Activated naive CD8-positive, alpha-beta T cell treated with anti-CD3 and anti-CD28 coated beads, Interleukin-2, amount 10 ng/mL, durations not matched to agents 7 days and 5 days (primary cell): ENCODE measurements at places on chromosomes 12 and 14.

DNA sequence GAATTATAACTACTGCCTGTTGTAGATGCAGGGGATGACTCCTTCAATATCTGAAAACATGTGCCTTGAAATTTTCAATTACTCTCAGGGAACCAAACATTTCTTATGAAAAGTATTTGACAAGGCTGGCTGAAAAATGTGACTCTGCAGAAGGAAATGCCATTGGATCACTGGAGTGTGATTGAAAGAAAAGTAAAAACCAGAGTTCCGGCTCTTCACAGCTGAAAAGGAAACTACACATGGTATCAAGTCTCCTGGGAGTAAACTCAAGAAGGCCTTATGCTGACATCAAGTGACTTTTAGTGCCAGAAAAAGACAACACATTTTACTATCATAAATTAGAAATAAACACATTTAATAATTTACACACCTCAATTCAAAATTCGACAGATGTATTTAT, 693.0 kb downstream of the LRFN5 start:
- no peak for DNase-seq

DNA sequence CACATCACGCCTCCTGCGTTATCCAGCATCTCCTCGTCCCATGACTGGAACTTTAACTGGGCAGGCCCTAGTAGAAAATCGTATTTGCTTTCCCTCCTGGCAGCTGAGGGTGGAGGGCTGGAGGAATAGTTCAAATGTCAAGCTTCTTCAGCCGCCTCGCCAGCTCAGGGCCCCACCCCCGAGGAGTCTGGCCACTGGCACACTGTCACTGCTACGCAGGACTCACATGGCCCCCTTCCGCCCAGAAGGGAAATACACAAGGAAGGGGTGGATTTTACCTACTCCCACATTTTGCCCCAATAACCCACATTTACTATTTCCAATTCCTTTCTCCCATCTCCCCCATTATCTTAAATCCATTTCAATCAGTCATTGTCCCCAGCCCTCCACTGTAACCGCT, 8.6 kb downstream of the SLC6A13 start:
- no peak for DNase-seq

DNA sequence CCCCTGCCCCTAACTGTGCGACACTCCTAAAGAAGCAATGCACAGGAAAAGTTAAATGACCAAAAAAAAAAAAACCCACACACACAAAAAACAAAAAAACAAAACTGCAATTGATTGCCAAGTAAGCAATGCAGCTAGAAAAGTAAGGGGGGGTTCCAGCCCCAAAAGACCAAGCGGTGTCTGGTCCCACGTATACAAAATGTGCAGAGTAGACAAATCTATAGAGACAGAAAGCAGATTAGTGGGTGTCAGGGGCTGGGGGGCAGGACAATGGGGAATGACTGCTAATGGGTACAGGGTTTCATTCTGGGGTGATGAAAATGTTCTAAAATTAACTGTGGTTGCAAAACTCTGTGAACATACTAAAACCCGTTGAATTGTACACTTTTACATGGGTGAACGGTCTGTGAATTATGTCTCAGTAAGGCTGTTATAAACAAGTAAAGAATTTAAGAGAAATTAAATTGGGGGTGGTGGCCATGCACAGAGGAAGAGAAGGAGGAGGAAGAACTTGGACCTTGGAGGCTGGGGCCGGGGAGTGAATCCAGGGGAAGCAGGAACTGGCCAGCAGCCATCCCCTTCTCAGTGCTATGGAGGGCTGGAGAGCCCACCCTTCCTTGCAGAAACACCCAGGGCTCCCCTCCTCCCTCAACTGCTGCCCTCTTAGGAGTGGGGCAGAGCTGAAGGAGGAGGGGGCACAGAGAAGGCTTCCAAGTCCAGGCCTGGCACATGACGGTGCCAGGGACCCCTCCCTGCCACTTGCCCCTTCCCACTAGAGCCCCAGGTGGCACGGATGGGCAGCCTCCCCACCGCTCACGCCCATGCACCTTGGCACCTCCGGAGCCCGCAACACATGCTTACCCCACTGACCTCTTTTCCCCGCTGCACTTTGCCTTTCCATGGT, 45.4 kb downstream of the KDM2B start:
- DNase-seq: no peak

DNA sequence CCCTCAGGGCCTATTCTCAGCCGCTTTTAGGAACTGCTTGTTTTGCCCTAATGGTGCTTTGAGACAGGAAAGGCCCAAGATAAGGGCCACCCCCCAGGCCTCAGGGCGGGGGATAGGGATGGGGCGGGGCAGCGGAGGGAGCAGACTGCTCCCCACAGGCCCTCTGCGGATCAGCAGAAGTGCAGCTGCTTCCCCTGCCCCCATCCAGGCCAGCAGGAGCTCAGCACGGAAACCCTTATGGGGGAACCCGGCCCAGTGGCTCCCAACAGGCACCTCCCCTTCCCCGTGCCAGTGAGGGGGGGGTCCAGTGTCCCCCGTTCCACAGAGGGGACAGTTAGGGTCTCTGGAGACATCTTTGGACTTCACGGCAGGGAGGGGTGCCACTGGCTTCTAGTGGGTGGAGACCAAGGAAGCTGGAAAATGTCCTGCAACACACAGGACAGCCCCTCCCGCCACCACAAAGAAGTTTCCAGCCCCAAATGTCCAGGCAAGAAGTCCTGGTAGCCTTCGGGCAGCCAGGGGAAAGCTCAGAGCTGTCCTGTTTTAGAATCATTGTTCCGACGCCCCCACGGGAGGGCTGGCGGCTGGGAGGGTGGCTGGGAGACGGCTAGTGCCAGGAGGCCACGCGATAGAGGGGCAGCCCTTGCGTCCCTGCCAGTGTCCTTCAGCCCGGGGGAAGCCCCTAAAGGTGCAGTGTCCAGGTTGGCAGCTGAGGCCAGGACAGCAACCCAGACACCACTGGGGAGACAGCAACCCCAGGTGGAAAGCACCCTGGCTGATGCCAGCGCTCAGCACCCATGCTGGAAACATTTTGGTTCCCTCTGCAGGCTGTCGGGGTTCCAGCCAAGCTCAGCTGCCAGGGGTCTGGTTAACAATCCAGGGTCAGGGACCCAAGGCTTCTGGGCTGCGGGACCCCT, 10.4 kb upstream of the GPR132 start:
- peak; percentile 72 for DNase-seq

- no peak for DNase-seq
Observed at GRCh38 chr12:104025771-104026170, 24.2 kb downstream of the GLT8D2 start.

- no peak for DNase-seq
Observed at GRCh38 chr12:25018146-25018545, 69.2 kb upstream of the BCAT1 start.

GRCh38 chr12:124995200-124995961, 1.9 kb downstream of the BRI3BP start:
- no peak for DNase-seq

DNA sequence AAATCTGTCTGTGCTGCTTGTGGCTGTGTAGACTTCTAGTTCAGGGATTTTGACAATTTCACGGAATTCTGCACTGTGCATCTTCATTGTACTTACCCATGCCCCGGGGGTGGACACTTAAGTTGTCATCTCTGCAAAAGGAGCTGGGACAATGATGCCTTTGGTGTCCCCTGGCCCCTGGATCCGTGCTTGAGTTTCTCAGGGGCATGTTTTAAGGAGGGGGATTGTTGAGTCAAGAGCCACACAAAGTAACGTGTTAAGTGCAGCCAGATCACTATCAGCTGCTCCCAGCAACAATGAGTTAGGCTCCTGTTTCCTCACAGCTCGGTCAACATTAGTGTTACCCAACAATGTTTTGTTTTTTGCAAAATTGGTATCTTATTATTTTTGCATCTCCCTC, 305.0 kb upstream of the DIO3 start:
- no peak for DNase-seq

DNA sequence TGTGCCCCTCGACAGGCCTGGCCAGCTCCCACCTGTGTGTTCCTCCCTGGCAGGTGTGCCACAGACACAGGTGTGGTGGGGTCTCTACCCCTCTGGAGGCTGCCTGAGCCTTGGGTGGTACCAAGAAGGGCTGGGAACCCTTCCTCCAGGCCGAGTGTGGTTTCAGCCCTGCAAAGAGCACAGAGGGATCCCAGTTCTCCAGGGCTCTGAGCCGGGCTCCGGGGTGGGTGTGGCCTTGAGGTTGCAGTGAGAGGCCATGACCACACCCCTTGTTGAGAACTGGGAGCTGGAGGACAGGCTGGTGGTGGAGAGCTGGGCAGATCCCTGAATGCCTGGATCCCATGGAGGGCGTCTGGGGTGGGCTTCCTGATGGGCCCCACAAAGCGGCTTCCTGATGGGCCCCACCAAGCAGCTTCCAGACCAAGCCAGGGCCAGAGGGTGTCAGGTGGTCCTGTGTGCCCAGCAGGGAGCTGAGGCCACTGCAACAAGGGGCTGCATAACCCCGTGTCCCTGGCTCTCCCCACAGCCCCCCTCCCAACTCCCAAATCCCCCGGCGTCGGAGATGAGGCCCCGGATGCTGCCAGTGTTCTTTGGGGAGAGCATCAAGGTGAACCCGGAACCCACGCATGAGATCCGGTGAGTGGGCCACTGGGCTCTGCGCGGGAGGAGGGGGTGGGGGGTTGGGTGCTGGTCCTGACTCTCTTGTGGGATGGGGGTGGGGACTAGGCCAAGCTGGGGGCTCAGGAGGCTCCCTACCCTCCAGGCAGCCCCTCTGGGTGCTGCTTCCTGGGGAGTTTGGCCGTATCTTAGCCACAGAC, 16.6 kb downstream of the RFLNA start:
- DNase-seq: no peak

- no peak for DNase-seq
Observed at GRCh38 chr12:122749569-122750332, 2.9 kb upstream of the DENR start.

DNA sequence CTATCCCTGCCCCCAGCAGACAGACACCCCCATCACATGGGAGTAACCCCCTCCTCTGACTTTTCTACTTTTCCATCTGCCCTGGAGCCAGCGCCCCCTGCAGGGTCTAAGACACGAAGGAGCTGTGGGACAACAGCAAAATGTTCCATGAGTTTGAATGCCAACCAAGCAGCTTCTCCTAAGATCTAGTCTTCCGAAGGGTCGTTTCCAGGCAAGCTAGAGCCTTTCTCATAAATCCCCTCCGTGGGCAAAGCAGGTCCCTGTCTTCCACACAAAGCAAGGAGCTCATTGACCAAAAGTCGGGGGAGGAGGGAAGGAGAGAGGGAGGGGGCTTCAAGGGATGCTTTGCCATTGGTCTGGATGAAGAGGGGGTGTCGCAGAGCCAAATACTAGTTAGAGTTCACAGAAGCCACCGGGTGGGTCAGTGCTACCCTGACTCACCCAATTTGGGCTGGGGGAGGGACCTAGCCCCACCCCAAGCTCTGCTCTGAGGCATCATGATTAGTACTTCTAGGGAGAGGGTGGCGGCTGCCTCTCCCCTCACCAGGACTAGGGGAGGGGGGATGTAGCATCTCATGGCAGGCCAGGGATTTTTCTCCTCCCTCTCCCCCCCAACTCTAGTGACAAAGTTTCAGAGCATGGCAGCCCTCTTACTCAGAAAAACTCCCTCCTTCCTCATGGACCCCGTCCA, 1.6 kb downstream of the MSI1 start:
- DNase-seq: no peak

DNA sequence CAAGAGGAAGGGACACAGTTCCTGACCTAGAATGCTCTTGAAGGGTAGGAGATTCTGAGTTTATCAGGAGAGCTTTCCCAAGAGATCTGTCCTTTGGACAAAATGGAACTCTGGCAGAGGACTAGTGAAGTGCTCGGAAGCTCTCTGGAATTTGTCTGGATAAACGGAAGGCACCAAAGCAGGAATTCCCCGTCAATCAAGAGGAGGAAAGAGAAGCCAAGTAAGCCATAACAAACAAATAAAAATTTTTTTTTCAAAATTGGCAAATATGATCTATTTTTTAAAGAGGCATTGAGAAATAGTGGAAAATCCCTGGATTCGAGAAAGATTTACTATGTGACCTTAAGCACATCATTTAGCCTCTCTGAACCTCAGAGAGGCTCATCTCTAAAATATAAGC, 99.2 kb downstream of the GRIN2B start:
- DNase-seq: no peak

DNA sequence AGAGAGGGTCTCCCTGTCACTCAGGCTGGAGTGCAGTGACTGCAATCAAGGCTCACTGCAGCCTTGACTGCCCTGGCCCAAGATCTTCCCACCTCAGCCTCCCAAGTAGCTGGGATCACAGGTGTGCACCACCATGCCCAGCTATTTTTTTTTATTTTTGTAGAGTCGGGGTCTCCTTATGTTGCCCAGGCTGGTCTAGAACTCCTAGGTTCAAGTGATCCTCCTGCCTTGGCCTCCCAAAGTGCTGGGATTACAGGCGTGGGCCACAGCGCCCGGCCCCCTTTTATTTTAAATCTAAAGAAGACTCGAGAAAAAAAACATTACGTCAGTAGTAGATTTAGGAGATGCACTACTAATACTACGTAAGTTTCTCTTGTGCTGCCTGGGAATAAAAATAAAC, 14.3 kb downstream of the FOS start:
- no peak for DNase-seq

DNA sequence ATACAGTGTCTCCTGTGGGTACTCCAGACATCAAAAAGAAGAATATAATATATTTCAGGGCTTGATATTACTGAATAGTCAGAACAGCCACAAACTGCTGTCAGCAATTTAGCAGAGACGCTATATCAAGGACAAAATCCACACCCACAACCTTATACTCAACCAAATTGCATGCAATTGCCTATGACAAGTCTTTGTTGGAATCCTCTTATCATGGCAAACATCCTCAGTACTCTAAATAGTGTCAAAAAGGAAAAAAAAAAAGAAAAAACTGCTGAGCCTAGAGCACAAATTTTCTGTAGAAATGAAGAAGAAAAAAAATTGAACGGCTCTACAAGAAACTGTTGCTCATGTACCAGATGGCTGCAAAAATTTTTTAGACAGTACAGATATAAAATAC, 485.7 kb downstream of the TMTC2 start:
- DNase-seq: no peak

DNA sequence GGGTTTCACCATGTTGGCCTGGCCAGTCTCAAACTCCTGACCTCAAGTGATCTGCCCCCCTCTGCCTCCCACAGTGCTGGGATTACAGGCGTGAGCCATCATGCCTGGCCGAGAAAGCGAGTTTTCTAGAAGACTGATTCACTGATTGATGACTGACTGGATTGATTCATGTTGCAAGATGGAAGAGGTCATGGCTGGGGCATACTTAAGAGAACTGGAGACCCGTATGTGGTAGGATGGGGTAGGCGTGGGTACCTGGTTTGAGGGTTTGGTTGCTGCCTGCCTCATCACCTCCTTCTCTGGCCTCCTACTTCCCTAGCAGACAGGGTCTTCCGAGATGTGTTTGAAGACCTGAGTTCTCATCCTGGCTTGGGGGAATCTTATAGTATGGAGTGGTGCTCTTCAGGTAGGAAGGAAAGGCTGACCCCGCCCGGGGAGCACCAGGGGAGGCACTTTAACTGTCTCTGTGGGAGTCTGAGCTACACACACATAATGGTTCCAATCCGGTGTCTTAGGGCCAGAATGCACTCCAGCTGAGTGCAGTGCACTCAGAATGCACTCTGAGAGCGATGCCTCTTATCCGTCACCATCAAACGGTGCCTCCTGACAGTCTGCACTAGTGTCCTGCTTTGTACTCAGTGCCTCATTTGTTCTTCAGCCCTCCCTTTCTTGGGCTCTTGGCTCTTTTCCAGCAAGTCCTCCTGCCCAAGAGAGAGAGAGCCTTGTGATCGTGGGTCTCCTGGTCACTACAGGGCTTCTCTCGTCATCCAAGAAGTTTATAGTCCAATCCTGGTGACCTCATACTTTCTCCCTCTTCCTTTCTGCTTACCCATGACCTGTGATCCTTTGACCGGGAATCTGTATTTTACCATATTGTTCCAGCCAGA, 19.7 kb downstream of the PLEKHG3 start:
- no peak for DNase-seq
